PC-3 (cell line): ENCODE measurements at places on chromosomes 2 and 18. TPM values are rescaled to one million over a fixed set of nuclear protein-coding genes. Genes with fewer than 3 reads are reported as not detected.

Gene SULT6B1
- not detected in 2 replicates for total RNA-seq

Gene SPR
- total RNA-seq, result 69.4 and 88.6 TPM in 2 replicates

Gene FEV
- total RNA-seq, result 0.07 TPM in 1 of 2 replicates, not detected in the other

Gene LYG1
- total RNA-seq, result 0.58 and 1.5 TPM in 2 replicates

Gene SLC9A4
- 0.04 TPM in 1 of 2 replicates, not detected in the other for total RNA-seq

Gene DPYSL5
- not detected in 2 replicates for total RNA-seq

Gene GPR75
- total RNA-seq, result 1.5 and 2.4 TPM in 2 replicates
